Activated CD4-positive, alpha-beta T cell treated with anti-CD3 and anti-CD28 coated beads, Interleukin-2, amount 10 ng/mL, durations not matched to agents 7 days and 5 days (primary cell): ENCODE measurements at places on chromosomes 6 and 20. TPM values are rescaled to one million over a fixed set of nuclear protein-coding genes. Genes with fewer than 3 reads are reported as not detected.

- no peak for DNase-seq
These were observed 132.4 kb downstream of the DLL1 start for GRCh38 chr6:170158296-170159021.

DNA sequence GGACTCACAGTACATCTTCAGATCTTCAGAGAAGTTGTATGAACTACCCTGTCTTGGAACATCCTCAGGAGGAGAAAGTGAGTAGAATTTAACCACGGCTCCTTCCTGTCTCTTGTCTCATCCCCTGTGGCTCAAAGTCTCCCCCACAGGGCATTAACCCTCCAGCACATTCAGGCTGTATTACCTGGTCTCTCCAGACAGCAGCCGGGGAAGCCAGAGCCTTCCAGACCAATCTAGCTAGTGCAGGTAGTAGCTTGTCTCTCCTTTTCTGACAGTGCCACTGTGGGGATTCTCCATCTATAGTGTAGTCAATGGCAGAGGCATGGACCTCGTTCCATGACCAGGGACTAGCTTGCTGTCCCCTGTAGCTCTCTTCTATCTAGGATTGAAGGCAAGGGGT, 16.9 kb upstream of the ELMO2 start:
- no peak for DNase-seq

DNA sequence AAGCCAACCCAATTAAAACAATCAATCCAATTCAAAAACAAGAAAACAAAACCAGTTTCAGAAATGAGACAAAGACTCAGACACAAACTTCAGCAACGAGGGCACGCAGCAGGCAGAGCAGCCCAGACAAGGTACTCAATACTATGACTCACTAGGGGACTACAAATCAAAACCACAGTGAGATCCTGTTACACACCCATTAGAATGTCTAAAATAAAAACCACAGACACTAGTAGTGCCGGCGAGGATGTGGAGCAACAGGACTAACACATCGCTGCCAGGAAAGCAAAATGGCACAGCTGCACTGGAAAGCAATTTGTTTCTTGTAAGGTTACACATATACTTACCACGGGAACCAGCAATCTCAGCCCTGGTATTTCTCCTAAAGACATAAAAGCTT, 28.4 kb upstream of the MAS1L start:
- peak; percentile 25 for DNase-seq

GRCh38 chr6:17721671-17722070, 14.9 kb upstream of the NUP153 start:
- DNase-seq = no peak

DNA sequence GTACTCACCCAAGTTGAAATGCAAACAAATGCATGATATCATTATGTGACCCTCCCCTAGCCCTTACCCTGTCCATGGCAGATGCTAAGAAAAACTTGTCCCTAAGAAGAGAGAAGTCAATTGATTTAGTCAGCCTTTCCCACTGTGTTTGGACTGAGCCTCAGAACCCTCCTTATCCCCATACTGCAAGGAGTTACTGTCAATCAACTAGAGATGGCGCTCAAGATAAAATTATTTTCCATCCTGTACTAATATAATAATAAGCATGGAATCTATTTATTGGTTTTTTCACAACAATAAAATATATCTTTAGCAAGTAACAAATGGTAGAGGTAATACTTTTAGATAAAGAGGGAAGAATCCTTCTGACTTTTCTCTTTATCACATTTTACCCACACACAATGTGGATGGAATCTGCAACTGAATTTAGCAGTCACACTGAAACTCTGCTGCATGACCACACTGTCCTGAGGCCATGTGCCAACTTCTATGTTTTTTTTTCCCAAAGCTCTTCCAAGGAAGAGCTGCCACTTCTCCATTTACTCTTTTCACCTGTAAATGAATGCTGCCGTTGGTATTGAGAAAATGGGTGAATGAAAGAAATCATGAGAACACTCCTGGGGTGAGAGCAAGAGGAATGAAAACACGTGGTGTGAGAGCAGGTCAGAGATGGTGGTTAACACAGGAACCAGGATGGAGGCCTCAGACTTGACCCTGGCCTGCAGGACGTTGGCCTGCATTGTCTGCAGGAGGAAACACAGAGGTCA, 10.5 kb downstream of the NT5E start:
- no peak for DNase-seq

DNA sequence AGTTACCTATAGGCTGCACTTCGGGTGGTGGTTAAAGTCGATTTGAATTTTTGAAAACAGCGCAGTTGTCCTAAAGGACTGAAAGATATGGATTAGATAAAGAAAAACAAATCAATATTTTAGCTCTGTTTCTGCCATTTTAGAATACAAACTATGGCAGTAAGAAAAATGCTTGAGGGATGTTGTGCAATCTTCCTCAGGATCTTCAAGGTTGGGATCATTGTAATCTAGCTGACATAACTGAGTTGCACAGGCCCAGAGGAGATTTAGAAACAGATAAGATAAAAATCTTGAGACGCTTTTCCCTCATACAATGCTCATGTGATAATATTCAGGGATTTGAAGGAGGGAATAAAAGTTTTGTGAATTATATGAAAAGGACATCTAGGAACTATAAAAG, 926 bp downstream of the PEX3 start:
- no peak for DNase-seq

GRCh38 chr6:122829456-122829855, 40.4 kb downstream of the SMPDL3A start:
- no peak for DNase-seq

GRCh38 chr6:14321992-14322772, 204.6 kb downstream of the CD83 start:
- no peak for DNase-seq

- DNase-seq = no peak
These were observed 75.4 kb downstream of the MAN1A1 start for GRCh38 chr6:119274197-119274595.

DNA sequence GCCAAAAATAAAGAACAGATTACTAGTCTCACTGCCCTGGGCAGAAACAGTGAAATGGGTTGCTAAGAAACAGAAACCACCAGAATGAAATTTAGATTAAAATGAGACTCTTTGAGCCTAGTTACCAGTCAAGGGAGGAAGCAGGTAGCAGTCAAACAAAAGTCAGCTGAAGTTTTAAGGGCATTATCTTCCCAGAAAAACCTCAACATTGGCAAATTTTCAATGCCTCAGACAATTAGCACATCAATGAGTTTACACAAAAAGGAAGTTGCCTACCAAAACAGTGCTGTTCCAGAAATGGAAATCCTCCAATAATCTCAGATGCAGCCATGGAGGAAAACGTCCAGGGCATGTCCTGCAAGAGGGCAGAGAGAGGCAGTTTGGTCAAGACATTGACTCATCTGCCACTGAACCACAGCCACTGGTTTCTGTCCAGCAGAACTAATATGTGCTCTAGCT, 399.7 kb upstream of the ADGRB3 start:
- DNase-seq = no peak

GRCh38 chr6:106700581-106700980, 71.2 kb downstream of the QRSL1 start:
- DNase-seq = no peak

- DNase-seq = no peak
These were observed 67.8 kb upstream of the SMIM29 start for GRCh38 chr6:34316431-34317171.

DNA sequence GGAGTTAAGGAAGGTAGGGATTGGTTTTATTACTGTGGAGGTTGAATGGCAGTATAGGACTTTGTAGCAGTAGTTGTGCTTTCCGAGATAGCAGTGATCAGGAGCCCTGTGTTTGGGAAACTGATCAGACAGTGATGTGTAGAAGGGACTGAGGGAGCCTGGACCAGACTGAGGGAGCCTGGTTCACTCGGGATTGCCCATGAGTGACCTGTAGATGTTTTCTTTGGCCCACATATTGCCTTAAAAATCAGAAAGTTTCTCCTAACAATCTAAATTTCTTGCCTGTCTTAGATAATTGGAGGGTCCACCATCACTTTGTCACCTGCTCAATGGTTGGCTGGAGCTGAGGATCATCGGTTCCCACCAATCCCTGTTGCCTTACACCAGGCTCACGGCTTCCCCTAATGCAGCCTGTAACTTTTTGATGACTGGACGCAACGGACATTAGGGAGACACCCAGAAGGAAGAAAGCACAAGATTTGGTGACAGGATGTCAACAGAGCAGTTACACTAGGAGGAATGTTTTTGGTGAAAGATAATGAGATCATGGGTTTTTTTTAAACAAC, 1.1 kb downstream of the CDS2 start:
- DNase-seq = no peak

- DNase-seq = peak; percentile 6
These were observed 1.8 kb downstream of the GJA1 start for GRCh38 chr6:121436960-121437850.

- no peak for DNase-seq
These were observed 20.6 kb upstream of the ZBTB24 start for GRCh38 chr6:109503327-109504224.

DNA sequence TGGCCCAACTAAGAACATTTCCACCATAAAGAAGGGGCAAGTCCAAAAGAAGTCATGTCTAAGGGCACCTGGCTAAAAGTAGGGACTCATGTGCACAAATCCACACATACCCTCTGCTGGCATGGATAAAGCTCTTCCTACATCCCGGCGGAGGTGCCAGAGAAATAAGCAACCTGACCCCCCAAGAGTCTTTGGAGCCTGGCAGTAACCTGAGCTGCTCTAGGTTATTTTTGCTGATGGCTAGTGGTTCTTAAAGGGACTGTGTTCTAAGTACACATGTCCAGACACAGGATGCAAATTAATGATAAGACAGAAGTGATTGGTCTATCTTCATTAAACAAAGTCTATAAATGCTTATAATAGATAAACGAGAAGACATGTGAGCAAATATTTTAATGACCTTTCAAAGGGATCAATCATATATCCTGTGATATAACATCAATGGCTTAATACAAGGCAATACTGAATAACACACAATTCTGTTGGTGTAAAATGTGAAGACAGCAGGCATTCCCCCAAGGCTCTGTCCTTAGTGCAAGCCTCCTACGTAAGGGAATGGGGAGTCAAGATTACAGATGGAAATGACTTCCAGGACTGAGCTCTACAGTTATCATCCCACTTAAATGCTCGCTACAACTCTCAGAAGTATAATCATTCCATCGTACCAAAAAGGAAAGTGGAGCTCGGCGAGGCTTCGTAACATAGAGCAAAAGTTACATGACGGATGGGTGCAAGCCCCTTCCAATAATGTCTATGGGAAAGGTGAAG, 52.5 kb downstream of the HIVEP2 start:
- DNase-seq = no peak

DNA sequence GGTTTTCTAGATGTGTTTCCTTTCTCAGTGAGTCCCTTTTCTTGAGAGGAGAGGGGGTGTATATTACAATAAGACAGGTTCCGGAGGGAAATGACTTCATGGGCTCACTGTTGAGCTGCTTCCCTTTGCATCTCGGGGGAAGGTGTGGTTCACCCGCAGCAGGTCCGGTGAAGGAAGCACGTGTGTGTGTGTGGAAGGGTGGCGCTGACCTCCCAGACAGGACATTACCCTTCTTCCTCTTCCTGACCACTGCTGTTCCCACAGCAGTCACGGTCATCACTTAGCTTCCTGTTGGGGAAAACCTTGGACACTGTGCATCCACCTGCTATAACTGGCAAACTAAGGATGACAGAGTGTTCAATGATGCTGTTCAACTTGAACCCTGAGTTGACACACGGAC, 83.6 kb downstream of the PLEKHG1 start:
- no peak for DNase-seq

- no peak for DNase-seq
These were observed 392.0 kb upstream of the SASH1 start for GRCh38 chr6:147950623-147950987.

- DNase-seq = no peak
These were observed 58.3 kb downstream of the SERAC1 start for GRCh38 chr6:158109748-158110147.

DNA sequence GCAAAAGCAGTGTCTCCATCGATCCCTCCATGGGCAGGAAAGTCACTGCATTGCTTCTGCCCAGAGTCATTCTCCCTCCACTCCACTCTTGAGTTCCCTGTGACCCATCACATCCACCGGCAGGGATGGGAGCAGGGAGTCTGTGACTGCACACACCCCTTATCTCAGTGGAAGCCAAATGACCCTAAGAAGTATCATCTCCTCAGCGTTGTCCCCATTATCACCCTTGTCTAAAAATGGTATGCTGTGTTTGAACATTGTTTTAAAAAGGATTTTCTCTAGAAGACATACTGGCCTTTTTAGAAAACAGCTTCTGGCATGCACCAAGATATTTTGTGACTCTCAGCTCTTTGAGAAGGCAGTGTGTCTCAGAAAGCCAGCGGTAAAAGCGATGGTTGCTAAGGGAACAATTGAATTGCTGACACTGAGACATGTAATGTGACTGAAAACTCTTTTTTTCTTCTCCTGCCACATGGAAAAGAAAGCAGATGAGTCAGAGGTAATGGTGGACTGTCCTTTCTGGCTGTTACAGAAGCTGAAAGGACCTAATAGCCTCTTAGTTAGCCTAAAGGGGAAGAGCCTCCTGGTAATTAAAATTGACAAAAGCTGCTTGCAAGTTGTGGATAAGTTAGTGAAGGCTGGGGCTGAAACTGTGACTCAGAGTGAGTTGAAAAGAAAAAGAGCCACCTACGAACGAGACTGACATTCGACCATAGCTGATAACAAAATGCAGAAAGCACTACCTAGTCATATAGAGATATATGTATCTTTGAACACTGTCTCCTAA, 120.5 kb downstream of the MAP3K7 start:
- peak; percentile 42 for DNase-seq

DNA sequence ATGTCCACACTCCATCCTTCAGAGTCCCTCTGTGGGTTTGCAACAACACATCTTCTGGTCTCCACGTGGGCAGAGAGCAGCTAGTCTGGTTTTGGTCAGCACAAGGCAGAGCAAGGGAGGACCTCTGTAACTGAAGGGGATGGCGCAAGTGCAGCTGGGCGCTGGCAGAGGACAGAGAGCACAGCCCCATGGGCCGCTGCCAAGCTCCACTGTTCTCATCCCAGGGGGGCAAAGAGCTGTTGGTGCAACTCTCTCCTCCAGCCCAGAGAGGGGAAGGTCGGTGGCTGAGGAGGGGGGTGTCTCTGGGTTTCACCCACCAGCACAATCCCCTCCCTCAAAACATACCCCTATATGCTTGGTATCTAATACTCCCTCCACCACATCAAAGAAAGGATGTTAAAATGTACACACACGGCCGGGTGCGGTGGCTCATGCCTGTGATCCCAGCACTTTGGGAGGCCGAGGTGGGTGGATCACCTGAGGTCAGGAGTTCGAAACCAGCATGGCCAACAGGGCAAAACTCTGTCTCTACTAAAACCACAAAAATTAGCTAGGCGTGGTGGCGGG, 9.1 kb downstream of the ATP9A start:
- DNase-seq = no peak

The TTPAL gene
- total RNA-seq = 19.5 TPM

The LGSN gene
- not detected for total RNA-seq

The TBC1D32 gene
- 10.9 TPM for total RNA-seq

The BANF2 gene
- total RNA-seq = not detected

The GTSF1L gene
- total RNA-seq = not detected

The C6orf132 gene
- total RNA-seq = not detected

The RAET1E gene
- total RNA-seq = not detected

The PRRT1 gene
- total RNA-seq = 0.23 TPM

The SLC22A2 gene
- total RNA-seq = not detected

The JPH2 gene
- not detected for total RNA-seq

The SNRPB2 gene
- 110 TPM for total RNA-seq

The COL12A1 gene
- not detected for total RNA-seq

The HMGCLL1 gene
- not detected for total RNA-seq
